B cell (primary cell): ENCODE measurements at places on chromosomes 3 and 15. TPM values are rescaled to one million over a fixed set of nuclear protein-coding genes. Genes with fewer than 3 reads are reported as not detected.

DNA sequence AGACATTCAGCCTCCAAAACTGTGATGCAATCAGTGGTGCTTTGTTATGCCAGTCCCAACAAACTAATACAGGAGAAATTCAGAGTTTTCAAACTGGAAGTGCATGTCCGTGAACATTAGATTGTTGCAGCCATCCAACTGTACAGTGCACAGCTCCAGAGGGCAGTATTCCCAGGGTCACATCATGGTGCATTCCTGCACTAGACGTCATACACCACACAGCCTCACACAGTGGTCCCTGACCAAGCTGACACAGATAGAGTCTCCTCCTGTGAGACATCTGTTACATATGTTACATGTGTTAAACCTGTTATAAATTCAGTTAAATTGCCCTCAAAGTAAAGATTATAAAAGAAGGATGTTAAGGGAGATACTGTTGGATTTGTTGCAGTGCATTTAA, 209.0 kb downstream of the LRRN1 start:
- no peak overlapping the region for H3K4me3 ChIP-seq
- DNase-seq, result no peak
- no peak overlapping the region for H3K27ac ChIP-seq
- no peaks in the 10 kb centered on the region for H3K4me1 ChIP-seq
- H3K27me3 ChIP-seq, result no peaks in the 10 kb centered on the region

DNA sequence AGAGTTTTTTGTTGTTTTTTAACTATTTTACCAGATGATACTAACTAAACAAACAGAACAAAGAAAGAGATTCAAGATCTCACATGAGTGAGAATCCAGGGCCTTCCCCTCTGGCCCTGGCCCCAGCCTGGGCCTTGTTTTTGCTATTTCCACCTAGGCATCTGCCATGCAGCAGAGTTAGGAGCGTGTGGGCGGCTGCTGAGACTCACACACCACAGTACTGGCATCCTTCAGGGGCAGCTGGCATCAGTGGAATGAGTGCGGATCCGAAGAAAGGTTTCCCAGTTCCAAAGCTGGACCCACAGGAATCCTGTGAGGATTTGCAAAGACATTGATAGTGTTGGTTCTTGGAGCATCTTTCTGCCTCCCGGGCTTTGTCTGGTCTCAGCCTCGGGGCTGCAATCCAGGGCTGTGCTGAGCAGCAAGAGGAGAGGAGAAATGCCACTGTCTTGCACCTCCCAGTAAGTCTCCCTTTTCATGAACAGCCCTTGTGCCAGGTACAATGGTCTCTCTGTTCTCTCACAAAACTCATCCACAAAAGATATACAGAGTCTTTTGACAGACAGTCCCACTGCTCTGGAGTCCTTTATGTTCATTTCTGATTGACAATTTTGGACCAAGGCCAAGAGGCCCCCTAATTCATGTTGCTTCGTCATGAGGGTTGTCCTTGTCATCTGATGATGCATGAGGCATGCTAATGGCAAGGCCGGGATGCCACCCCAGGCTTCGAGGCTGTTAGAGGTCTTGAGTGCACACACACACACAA, 46.6 kb downstream of the APH1B start:
- H3K4me1 ChIP-seq, result no peaks in the 10 kb centered on the region
- H3K4me3 ChIP-seq, result no peak overlapping the region
- H3K36me3 ChIP-seq, result no peaks in the 10 kb centered on the region
- H3K27me3 ChIP-seq, result no peaks in the 10 kb centered on the region

- H3K4me1 ChIP-seq, result peaks cover 11% of the 10 kb centered on the region
- H3K27me3 ChIP-seq, result no peaks in the 10 kb centered on the region
- H3K36me3 ChIP-seq, result no peaks in the 10 kb centered on the region
- DNase-seq, result no peak
- H3K27ac ChIP-seq, result no peak overlapping the region
Observed at GRCh38 chr15:80876348-80876674, 97.1 kb downstream of the CEMIP start.

- H3K27ac ChIP-seq, result no peak overlapping the region
- H3K4me1 ChIP-seq, result no peaks in the 10 kb centered on the region
- no peak overlapping the region for H3K4me3 ChIP-seq
- H3K36me3 ChIP-seq, result no peaks in the 10 kb centered on the region
- no peak for DNase-seq
- H3K27me3 ChIP-seq, result peaks cover 3% of the 10 kb centered on the region
Observed at GRCh38 chr3:193140381-193140780, 100.6 kb upstream of the PLAAT1 start.

Gene TIMP4
- not detected in 2 replicates for total RNA-seq

DNA sequence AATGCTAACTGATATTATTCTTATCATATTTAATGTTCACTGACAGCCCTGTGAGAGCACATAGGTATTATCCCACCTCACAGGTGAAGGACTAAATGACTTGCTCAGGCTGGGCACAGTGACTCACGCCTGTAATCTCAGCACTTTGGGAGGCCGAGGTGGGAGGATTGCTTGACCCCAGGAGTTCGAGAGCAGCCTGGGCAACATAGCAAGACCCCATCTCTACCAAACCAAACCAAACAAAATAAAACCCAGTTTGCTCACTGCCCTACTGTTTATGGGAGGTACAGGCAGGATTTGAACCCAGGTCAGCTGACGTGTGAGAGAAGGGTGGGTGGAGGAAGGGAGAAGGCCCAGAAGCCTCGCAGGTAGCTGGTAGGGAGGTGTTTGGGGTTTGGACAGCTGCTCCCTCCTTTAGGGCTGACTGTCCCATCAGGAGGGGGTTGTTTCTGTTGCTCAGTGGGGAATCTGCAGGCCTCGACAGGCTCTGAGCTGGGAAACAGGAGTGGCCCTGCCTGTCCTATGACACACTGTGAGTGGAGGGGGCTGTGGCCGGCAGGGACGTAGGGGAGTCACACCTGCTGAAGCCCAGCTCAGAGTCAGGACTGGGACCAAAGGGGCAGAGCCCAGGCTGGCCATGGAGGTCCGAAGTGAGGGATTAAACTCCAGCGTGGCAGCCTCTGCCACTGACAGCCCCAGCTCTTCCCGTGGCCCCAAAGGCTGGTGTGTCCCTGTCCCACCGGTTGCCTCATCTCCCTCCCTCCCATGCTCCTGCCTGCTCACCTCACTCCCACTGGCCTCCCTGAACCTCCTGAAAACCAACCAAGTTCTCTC, 25.3 kb downstream of the BHLHE40 start:
- no peak overlapping the region for H3K27ac ChIP-seq
- peaks cover 36% of the 10 kb centered on the region for H3K4me1 ChIP-seq
- no peak overlapping the region for H3K4me3 ChIP-seq
- H3K27me3 ChIP-seq, result no peaks in the 10 kb centered on the region

Gene HCLS1
- 317 and 331 TPM in 2 replicates for total RNA-seq

GRCh38 chr3:46280105-46280797, 38.0 kb downstream of the CCR3 start:
- no peak overlapping the region for H3K27ac ChIP-seq
- no peaks in the 10 kb centered on the region for H3K36me3 ChIP-seq
- DNase-seq, result no peak
- no peak overlapping the region for H3K4me3 ChIP-seq

- H3K27me3 ChIP-seq, result no peaks in the 10 kb centered on the region
- H3K36me3 ChIP-seq, result no peaks in the 10 kb centered on the region
- H3K27ac ChIP-seq, result no peak overlapping the region
- no peak for DNase-seq
Observed at GRCh38 chr15:50830477-50831354, 65.2 kb upstream of the SPPL2A start.

GRCh38 chr3:29577250-29577649, 296.4 kb downstream of the RBMS3 start:
- H3K27me3 ChIP-seq, result no peaks in the 10 kb centered on the region
- no peak for DNase-seq
- H3K4me3 ChIP-seq, result no peak overlapping the region
- no peaks in the 10 kb centered on the region for H3K4me1 ChIP-seq
- H3K36me3 ChIP-seq, result no peaks in the 10 kb centered on the region

DNA sequence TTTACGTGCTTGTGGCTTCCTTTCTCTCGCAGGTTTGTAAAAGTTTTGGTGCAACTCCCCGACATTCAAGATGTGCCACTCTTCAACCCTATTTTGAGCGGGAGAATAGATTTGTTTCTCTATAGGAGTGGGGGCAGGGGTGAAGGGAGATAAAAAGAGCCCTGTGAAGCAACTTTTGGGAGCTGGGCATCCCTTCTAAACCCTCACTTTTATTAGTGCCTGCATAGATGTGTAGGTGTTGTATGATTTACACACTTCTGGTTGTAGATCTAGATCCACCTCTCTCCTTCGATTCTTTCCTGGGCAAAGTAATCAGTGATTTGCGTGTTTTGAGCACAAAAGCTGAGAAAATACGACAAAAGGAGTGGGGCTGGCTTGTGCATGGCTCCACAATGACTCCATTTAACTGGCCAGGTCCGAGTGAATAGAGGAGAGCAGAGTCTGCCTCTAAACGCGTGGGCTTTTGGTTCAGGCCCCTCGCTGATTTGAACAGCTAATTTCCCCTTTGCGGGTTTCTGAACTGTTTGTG, 17.7 kb downstream of the SOX2 start:
- peaks cover 18% of the 10 kb centered on the region for H3K4me1 ChIP-seq
- peak; percentile 7 for DNase-seq
- H3K4me3 ChIP-seq, result no peak overlapping the region
- H3K27me3 ChIP-seq, result peaks cover 61% of the 10 kb centered on the region
- H3K36me3 ChIP-seq, result no peaks in the 10 kb centered on the region

GRCh38 chr3:98032904-98033303, 2.2 kb downstream of the GABRR3 start:
- H3K27ac ChIP-seq, result no peak overlapping the region
- H3K36me3 ChIP-seq, result no peaks in the 10 kb centered on the region
- H3K4me3 ChIP-seq, result no peak overlapping the region
- H3K4me1 ChIP-seq, result no peaks in the 10 kb centered on the region
- peaks cover 2% of the 10 kb centered on the region for H3K27me3 ChIP-seq

DNA sequence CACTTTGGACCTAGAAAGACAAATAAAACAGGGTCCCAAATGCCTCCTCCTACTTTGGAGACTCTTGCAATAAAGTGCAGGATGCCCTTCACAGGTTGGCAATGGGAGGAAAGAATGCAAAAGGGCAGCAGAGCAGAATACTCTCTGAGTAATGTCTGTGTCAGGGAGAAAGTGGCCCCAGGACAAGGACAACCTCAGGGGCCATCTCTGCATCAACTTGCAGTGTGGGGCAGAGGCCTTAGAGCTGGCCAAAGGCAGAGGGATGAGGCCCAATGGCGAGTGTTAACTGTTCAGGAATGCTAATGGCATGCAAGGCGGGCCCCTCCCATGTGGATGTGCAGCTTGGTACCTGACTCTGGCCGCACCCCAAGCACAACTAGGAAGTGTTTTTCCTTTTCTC, 8.4 kb downstream of the UPK1B start:
- H3K4me3 ChIP-seq, result no peak overlapping the region
- no peak for DNase-seq
- H3K27me3 ChIP-seq, result no peaks in the 10 kb centered on the region
- no peaks in the 10 kb centered on the region for H3K4me1 ChIP-seq

- H3K27me3 ChIP-seq, result no peaks in the 10 kb centered on the region
- no peaks in the 10 kb centered on the region for H3K4me1 ChIP-seq
- H3K4me3 ChIP-seq, result no peak overlapping the region
- no peak for DNase-seq
- no peak overlapping the region for H3K27ac ChIP-seq
Observed at GRCh38 chr3:55441499-55441898, 45.6 kb downstream of the WNT5A start.

GRCh38 chr3:155292133-155292532, 1.4 kb downstream of the STRIT1 start:
- DNase-seq, result no peak
- no peak overlapping the region for H3K4me3 ChIP-seq
- H3K27me3 ChIP-seq, result no peaks in the 10 kb centered on the region
- no peaks in the 10 kb centered on the region for H3K36me3 ChIP-seq
- H3K4me1 ChIP-seq, result no peaks in the 10 kb centered on the region

- H3K4me3 ChIP-seq, result no peak overlapping the region
- no peaks in the 10 kb centered on the region for H3K36me3 ChIP-seq
- H3K27ac ChIP-seq, result no peak overlapping the region
- H3K27me3 ChIP-seq, result no peaks in the 10 kb centered on the region
- no peaks in the 10 kb centered on the region for H3K4me1 ChIP-seq
- DNase-seq, result no peak
Observed at GRCh38 chr15:48590723-48591122, 54.8 kb downstream of the FBN1 start.

Gene HRG
- not detected in 2 replicates for total RNA-seq

DNA sequence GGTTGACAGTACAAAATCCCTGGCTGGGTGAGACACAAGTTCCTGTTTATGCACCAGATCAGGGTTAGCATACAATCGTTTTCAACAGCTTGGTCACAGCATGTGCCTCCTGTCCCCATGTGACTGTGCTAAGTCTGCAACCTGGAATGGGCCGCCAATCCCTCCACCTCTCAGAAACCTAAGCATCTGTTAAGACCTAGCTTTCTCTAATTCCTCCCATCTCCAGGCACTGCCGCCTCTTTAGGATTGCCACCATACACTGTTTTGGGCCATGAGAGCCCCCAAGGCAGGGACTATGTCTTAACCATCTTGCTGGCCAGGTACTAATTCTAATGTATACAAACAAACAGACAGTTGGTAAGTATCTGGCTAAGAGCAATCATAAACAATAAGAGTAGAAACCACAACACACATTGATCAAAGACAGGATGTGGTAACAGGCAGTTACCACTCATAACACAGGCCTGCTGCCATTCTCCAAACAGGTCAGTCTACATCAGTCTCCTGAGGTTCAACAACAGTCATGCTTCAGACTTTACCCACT, 25.6 kb downstream of the SEC22C start:
- H3K36me3 ChIP-seq, result peaks cover 74% of the 10 kb centered on the region
- H3K27me3 ChIP-seq, result no peaks in the 10 kb centered on the region
- no peak overlapping the region for H3K4me3 ChIP-seq
- H3K27ac ChIP-seq, result no peak overlapping the region
- H3K4me1 ChIP-seq, result no peaks in the 10 kb centered on the region

Gene CLDN16
- not detected in 2 replicates for total RNA-seq

Gene CACNA2D2
- 0.85 and 1.2 TPM in 2 replicates for total RNA-seq

DNA sequence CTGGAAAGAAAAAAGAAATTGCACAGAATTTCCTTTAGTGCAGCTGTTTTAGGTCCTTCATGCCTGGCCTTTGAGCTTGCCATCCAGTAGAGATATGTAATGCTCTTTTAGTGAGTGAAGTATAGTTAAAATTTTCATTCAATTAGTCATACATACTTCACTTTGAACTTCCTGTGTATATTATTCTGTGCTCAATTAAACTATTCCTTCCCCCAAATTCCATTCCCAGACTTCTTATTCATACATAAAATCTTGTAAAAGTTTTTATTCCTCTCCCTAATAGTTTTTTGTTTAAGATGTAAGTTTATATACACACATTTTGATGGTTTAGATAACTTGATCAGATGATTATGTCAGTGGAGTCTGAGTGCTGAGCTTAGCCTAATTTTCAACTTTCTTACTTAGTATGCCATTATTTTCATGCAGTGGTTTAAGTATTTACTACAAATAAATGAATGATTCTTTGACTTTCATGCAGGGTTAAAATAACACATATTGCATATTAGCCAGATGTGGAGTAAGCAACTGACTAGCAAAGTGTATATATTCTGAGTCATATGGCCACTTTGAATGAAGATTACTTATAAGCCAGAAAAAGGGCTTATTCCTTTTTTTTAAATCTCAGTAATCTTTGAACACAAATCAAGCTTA, 42.5 kb upstream of the ABHD10 start:
- no peak overlapping the region for H3K4me3 ChIP-seq

Gene LYZL4
- not detected in 2 replicates for total RNA-seq
